Activated CD8-positive, alpha-beta memory T cell treated with anti-CD3 and anti-CD28 coated beads for 4 hours (primary cell): ENCODE measurements at places on chromosomes 2 and 18.

GRCh38 chr2:225340923-225341322, 58.6 kb upstream of the NYAP2 start:
- no peak for DNase-seq

DNA sequence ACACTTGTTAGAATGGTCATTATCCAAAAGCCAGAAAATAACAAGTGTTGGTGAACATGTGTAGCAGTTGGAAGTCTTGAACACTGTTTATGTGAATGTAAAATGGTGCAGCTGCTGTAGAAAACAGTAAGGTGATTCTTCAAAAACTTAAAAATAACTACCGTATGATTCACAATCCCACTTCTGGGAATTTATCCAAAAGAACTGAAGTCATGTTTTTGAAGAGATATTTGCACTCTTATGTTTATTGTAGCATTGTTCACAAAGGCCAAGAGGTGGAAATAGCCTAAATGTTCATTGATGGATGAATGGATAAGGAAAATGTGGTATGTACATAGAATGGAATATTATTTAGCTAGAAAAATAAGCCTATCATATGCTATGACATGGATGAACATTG, 6.3 kb upstream of the SPP2 start:
- no peak for DNase-seq

DNA sequence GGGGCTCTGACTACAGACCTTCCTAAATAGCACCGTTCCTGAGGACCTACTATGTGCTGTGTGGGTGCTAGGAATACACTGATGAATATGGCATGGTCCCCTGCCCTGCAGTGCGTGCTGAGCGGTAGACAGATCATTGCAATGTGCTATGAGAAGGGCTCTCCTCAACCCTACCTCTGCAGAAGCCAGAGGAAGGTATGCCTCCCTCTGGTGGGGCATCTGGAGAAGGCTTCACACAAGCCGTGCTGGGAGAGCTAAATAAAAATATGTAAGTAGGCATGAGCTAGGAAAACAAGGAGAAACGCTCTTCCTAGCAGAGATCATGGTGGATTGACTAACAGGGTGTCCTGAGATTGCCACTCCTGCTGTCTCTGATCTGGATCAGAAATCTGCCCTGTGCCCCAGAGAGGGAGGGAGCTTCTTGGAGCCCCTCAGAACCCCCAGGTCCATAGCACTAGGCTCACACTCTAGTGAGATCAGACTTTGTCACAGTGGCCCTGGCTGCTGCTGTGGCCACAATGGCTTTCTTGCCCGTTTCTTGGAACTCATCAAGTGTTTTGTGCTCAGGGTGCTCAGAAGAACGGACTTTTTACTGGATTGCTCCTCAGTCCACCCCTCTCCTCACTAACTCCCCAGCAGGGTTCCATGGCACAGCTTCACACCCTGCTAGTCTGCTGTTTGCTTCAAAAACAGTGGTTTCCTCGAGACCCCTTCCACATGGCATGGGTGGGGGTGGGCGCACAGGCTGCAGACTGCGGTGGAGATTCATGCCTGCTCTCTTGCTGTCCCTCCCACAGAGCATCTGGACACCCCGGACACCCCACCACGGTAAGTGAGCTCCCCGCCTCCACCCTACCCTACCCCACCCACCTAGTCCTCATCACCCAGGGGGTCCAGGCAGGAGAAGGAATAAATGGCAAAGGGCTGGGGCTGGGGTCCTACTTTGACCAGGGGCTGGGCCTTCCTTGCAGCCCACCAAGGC, 14.2 kb downstream of the SIGLEC15 start:
- no peak for DNase-seq

- no peak for DNase-seq
These were observed 19.6 kb upstream of the KCNK3 start for GRCh38 chr2:26672818-26673393.

DNA sequence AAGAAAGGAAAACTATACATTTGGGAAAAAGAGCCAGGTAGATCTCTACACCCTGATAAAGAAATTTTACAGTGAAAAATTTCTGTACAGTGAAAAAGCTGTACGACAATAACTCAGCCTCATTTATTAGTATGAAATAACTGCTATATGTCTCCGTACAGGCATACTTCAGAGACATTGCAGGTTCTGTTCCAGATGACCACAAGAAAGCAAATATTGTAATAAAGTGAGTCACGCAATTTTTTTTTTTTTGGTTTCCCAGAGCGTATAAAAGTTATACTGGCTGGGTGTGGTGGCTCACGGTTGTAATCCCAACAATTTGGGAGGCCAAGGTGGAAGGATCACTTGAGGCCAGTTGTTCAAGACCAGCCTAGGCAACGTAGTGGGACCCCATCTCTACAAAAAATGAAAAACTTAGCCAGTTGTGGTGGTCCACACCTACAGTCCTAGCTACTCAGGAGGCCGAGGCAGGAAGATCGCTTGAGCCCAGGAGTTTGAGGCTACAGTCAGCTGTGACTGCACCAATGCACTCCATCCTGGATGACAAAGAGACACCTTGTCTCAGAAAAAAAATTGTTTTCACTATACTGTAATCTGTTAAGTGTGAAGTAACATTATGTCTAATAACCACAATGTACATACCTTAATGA, 28.2 kb upstream of the AMMECR1L start:
- no peak for DNase-seq

DNA sequence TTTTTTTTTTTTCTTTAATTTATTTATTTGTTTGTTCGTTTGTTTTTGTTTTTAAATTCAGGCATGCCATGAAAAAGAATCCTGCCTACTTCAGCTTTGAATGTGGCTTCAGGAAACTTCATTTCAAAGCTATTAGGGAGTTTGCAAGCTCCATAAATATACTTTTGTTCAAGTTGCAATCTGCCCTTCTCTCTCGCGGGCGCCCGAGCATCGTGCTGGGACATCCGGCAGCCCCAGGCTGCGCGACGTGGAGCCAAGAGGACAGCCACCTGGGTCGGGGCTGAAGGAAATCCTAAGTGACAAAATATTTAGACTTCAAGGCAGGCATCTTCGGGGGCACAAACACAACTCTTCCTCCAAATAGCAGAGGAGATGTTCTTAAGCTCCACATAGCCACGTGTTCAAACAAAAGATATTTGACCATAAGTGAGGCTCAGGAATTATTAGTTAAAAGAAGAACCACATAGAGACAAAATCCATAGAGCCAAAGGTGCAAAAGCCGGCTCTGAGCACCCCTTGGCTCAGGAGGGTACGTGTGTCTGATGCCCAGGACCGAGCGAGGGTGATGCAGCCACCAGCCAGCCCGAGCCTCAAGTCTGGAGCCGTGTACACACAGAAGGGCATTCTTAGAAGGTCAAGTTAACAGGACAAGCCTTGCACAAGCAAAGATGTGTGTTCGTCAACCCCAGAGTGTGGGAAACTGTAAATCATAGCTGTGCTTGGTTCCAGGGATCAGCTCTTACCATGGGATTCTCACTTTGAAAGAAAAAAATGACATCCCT, 256.5 kb upstream of the SALL3 start:
- no peak for DNase-seq

DNA sequence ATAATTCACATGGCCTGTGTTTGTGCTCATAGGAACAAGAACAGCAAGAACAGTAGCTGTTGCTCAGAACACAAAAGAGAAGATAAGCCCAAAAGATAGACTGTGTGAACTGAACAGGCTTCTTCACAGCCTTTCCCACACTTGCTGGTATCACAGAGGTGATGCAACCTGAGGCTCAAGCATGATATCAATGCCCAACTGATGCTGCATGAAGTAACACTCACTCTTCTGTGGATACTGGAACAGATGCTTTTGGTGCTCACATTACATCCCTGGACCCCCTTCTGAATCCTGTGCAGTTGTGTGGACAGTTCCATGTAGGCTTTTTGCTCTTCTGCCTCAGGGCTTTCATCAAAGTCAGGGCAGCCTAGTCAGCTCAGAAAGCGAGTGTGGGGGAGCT, 88.4 kb upstream of the RND3 start:
- no peak for DNase-seq

DNA sequence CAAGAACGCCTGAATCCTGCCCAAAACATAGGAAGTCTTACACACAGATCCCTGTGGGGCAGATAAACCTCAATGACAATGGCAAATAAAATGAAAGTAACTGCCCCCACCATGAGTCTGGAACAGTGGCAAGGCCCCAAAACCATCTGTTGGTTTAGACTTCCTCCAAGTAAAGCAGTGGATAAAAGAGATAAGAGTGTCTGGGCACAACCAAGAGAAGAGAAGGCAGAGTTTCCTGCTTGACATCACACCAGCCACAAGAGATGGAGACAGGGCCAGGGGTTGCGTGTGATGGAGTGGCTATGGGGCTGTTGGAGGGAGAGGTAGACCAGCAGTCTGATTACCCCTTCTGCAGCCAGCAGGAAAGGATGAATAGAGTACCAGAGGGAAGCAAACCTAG, 212.1 kb upstream of the POU3F3 start:
- DNase-seq, result no peak

DNA sequence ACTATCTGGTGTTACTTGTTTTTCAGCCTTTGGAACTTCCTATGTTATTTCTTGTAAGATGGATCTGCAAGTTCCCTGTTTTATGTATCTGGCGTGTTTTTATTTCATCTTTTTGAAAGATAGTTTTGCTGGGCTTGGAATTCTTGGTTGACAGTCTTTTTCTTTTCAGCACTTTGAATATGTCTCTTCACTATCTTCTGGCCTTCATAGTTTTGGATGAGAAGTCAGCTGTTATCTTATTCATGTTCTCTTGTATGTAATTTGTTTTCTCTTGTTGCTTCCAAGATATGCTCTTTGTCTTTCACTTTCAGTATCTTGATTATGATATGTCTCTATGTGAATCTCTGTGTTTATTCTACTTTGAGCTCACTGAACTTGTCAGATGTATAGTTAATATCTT, 50.4 kb downstream of the ALMS1 start:
- no peak for DNase-seq

DNA sequence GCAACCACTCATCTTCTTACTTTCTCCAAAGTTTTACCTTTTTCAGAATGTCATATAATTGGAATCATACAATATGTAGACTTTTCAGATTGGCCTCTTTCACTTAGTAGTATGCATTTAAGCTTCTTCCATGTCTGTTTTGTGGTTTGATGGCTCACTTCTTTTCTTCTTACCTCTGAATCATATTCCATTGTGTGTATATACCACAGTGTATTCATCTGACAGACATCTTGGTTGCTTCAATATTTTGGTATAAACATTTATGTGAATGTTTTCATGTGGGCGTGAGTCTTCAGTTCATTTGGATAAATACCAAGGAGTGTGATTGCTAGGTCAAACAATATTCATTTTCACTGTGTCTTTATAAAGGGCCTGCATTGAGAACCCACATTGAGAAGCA, 136.1 kb upstream of the NOSTRIN start:
- DNase-seq, result no peak

GRCh38 chr18:68723539-68723938, 8.6 kb upstream of the TMX3 start:
- DNase-seq, result no peak
